NCI-H226 (cell line): ENCODE measurements at places on chromosomes 16 and 17.

GRCh38 chr16:87569601-87570571 lies 32.4 kb upstream of the JPH3 start:
- no peak for DNase-seq

- DNase-seq = peak; percentile 75
These were observed 4.0 kb downstream of the CIAO2B start for GRCh38 chr16:66930189-66930588.

GRCh38 chr17:81397314-81398175 lies 2.3 kb downstream of the BAHCC1 start:
- DNase-seq = peak; percentile 32

DNA sequence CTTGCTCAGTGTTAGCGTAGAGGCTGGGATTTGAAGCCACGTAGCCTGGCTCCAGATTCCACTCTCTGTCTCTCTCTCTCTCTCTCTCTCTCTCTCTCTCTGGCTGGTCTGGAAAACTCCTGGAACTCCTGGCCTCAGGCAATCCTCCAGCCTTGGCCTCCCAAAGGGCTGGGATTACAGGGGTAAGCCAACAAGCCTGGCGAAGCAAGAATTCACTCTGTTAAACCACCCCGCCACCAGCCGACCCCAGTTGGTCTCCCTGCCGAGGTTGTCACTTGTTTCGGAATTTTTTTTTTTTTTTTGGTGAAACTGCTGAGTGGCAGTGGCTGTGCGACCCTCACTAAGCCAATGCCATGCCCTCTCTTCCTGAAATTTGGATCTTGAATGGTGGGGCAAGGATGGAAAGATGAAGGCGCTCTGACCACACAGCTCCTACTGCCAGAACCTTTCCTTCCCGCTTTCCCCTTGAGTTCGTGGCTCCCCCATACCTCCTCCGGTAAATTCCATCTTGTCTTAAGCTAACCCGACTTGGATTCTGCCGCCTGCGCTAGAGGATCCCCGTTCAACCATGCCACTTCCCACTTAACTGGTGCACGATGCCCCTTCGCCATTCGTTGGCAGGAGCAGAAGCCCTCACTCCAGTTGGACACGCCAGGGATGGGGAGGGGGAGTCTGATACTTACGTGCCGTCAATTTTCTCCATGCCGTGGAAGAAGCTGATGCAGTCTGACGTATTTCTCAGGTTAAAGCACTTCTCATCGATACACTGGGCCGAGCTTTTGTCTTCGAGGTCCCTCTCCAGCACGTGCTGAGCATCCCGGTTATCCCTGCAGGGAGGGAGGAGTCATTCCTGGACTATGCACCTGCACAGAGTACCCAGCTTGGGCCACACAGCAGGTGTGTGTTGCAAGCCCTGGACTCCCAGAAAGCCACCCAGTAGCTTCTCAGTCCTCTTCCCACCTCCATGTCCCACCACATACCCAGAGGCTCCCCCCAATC lies 13.1 kb downstream of the TEKT5 start:
- DNase-seq = no peak

DNA sequence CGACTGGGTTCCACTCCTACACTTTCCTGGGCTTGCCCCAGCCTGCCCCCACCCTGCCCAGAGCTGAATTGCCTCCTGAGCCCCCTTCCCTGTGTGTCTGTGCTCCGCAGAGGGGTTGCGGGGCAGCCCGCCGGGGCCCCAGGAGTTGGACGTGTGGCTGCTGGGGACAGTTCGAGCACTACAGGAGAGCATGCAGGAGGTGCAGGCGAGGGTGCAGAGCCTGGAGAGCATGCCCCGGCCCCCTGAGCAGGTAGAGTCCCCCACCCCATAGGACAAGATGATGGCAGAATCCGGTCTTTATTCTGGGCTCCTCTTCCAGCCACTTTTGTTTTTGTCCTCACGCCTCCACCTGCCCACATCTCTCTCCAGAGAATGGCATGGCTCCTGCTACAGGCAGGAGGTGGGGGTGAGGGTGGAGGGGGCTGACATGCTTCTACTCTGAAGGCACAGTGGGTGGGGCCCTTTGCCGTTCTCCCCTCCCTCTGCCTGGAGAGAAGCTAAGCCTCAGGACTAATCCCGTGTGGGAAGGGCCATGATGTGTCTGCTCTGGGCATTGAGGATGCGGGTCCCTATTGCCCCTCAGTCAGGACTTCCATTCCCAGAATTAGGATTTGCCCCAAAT lies 3.5 kb downstream of the ACBD4 start:
- no peak for DNase-seq

GRCh38 chr17:46839211-46839610 lies 12.2 kb upstream of the WNT9B start:
- DNase-seq = no peak

DNA sequence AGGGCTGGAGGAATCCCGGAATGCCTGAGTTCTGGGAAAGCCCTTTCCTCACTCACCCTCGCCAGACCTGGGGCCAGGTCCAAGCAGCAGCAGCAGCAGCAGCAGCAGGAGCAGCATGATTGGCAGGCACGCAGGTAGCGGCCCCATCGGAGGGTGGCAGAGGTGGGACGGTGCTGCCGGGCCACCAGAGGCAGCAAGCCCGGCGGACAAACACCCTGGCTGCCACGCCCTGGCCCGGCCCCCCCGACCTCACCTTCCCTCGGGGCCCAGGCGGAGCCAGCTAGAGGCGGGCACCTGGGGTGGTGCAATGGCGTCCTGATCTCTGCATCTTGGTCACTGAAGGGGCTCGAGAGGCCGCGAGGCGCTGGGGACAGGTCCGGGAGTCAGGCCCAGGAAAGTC lies 122.4 kb downstream of the LAT start:
- DNase-seq = no peak

DNA sequence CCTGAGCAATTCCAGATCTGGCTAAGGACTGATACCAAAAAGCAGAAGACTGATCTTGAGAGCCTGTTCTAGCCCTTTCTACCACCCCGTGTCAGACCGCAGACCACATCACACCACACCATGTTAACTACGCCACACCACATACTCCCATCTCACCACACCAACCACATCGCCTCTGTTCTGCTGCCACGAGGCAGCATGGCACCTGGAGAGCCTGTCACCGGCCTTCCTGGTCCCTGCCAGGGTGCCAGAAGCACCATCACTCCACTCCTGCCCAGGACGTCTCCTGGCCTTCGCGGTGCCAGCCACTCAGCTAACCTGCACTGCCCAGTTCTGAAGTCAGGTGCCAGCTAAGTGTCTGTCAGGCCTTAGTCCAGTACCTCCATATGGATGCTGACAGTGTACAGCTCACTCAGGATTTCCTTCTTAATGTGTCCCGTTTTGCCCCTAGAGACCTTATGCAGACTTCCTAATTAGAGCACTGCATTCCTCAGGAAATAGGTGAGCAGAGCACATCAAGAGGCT lies 37.2 kb upstream of the BCAR1 start:
- no peak for DNase-seq

DNA sequence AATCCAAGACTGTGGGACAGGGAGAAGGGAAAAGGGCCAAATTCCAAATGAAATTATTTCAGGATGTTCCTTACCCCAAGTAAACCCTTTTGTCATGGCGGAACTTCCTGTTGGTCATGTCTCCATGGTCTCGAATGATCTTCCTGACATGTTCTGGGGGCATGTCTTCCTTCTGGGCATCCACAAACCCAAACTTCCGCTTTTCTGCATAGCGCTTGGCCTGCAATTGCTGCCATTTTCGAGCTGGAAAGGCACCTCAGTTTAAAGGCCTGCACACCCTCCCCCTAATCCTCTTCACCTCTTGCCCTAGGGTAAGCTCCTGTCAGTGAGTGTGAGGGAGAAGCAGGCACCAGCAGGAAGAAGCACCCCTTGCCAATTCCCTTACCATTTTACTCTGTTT lies 1.2 kb downstream of the PRPF8 start:
- no peak for DNase-seq

- DNase-seq = no peak
These were observed 78.3 kb downstream of the DNAH17 start for GRCh38 chr17:78498848-78499247.

GRCh38 chr17:77677630-77678029 lies 280.9 kb upstream of the TNRC6C start:
- no peak for DNase-seq

DNA sequence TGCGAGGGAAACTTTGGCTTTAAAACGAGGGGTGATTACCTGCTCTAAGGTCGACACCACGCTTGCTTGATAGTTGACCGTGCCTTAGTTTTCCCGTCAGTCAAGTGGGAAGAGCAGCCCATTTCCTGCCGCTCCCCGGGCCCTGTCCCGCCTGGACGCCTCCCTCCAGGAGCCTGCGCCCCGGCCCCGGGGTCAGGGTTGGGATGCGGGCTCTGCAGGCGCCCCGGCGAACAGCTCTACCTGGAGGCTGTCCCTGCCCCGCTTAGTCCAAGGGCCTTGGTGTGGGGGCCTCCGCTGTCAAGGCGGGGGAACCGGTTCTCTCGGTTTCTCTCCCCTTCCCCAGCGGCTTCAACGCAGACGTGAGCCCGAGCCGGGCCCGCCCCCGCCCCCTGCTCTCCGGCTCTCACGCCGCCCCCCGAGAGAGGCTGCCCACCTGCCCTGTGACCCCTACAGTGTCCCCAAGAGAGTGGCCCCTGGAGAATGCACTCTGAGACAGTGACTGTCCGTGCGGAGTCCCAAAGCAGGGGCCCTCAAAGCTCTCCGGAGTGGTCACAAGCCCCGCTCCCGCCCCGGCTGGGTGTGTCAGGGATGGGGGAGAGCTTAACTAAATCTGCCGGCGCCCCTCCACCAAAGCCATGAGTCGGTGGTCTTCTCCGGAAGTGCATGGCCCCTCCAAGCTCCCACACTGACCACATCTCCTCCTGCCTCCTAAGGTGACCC lies 117.4 kb upstream of the SMURF2 start:
- DNase-seq = no peak

DNA sequence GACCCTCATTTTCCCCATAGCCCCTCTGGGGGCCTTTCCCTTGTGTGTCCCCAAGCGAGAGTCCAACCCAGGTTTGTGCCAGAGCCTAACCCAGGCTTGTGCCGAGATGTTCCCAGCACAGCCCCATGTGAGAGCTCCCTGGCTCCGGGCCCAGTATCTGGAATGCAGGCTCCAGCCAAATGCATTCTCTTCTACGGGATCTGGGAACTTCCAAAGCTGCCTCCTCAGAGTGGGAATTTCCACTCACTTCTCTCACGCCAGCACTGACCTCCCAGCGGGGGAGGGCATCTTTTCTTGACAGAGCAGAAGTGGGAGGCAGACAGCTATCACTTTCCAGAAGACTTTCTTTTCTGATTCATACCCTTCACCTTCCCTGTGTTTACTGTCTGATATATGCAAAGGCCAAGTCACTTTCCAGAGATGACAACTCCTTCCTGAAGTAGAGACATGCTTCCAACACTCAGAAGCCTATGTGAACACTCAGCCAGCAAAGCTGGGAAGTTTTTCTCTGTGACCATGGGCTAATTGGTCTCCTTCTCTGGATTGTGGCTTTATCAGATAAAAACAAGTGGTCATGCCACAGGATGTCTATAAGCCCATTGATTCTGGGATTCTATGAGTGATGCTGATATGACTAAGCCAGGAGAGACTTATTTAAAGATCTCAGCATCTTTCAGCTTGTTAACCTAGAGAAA lies 2.5 kb upstream of the CCL2 start:
- peak; percentile 98 for DNase-seq

- DNase-seq = no peak
These were observed 270.9 kb upstream of the FOXF1 start for GRCh38 chr16:86239381-86239780.

- no peak for DNase-seq
These were observed 40.3 kb upstream of the MED13 start for GRCh38 chr17:62105357-62105756.

DNA sequence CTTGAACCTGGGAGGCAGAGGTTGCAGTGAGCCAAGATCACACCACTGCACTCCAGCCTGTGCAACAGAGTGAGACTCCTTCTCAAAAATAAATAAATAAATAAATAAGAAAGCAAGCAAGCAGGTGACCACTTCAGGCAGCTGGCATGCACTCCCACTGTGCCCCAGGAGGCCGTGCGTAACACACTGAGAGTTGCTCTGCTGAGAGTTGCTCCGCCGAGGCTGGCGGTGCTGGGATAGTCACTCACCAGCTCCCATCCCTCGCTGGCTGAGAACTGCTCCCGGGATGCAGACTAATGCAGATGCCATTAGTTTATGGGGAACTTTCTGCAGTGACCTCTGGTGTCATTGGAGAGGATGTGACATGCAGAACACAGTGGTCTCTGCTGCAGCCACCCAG lies 105.7 kb upstream of the PLCG2 start:
- DNase-seq = no peak

DNA sequence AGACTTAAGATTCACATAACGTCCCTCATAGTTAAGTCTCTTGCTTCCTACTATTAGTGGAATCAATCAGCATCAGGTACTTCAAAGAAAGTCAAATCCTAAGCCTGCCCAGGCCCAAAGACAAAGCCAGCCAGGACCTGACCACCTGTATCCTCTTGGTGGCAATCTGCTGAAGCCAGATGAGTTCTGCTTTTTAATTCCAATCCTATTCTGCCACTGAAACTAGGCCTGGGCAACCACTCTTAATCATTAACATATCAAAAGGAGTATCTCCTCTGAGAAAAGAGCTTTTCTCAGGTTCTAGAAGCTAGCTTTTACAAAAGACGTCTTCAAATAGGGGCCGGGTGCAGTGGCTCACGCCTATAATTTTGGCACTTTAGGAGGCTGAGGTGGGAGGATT lies 15.1 kb upstream of the GLG1 start:
- DNase-seq = no peak

- no peak for DNase-seq
These were observed 52.1 kb upstream of the CNEP1R1 start for GRCh38 chr16:49972961-49973360.

GRCh38 chr16:89491238-89491869 lies 993 bp upstream of the ANKRD11 start:
- no peak for DNase-seq

GRCh38 chr16:29198731-29199521 lies 207.6 kb downstream of the NPIPB11 start:
- DNase-seq = no peak

DNA sequence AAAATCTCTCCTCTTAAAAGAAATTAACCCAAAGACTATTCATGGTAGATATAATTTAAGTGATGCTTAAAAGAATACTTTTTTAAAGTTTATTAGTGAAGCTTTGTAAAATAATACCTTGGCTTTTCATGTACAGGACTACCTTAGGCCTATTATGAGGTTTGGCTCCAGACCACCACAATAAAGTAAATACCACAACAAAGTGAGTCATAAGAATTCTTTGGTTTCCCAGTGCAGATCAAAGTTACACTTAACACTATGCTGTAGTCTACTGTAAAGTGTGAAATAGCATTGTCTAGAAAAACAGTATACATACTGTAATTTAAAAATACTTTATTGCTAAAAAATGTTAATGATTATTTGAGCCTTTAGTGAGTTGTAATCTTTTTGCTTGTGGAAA lies 31.7 kb downstream of the CLTC start:
- no peak for DNase-seq

- DNase-seq = peak; percentile 62
These were observed 824 bp upstream of the MPP2 start for GRCh38 chr17:43907998-43908721.

GRCh38 chr17:61399131-61400065 lies at the start of gene TBX2:
TSS of gene TBX2 (plus strand) at chr17:61399843. CDS start at chr17:61400177, 334 bp downstream.
- DNase-seq = peak; percentile 75

DNA sequence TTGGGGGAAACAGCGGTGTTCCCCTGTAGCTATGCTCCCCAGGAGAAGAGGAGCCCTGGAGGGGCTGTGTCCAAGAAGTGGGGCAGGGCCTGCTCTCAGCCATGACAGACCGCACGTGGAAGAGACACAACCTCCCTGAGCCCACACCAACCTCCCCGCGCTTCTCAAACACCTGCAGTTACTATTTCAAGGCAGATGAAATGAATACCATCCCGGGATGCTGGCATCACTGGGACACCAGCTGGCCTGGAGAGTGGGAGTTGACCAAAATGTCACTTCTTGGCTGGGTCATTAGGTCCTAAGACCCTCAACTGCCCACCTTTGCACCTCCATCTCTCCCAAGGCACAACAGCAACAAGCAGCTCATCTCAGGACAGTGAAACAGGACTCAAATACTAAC lies 32.0 kb downstream of the SPHK1 start:
- no peak for DNase-seq
